Stimulated activated CD8-positive, alpha-beta memory T cell treated with anti-CD3 and anti-CD28 coated beads, Interleukin-4, amount 100 ng/mL, for 1 hour (primary cell): ENCODE measurements at places on chromosomes 13 and 19.

GRCh38 chr13:113975416-113975815 is 1.5 kb upstream of the C13orf46 start:
- DNase-seq, result no peak

DNA sequence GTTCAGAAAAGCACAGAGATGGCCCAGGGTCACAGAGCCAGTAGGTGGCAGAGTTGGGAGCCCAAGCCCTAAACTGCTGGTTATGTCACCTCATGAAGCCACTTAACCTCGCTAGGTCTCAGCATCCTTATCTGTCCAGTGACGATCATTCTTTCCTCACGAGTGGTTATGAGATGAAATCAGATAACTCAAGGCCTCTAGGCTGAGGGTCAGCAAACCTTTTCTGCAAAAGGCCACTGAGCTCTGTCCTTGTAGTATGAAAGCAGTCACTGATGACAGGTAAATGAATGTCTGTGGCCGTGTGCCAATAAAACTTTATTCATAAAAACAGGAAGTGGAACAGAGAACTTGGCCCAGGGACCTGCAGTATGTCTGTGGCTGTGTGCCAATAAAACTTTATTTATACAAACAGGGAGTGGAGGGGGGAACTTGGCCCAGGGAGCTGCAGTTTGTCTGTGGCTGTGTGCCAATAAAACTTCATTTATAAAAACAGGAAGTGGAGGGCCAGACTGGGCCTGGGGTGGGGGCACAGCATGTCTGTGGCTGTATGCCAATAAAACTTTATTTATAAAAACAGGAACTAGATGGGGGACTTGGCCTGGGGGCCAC is 71.2 kb downstream of the GNG7 start:
- no peak for DNase-seq

GRCh38 chr19:6588508-6589345 is 2.2 kb downstream of the CD70 start:
- DNase-seq, result no peak

DNA sequence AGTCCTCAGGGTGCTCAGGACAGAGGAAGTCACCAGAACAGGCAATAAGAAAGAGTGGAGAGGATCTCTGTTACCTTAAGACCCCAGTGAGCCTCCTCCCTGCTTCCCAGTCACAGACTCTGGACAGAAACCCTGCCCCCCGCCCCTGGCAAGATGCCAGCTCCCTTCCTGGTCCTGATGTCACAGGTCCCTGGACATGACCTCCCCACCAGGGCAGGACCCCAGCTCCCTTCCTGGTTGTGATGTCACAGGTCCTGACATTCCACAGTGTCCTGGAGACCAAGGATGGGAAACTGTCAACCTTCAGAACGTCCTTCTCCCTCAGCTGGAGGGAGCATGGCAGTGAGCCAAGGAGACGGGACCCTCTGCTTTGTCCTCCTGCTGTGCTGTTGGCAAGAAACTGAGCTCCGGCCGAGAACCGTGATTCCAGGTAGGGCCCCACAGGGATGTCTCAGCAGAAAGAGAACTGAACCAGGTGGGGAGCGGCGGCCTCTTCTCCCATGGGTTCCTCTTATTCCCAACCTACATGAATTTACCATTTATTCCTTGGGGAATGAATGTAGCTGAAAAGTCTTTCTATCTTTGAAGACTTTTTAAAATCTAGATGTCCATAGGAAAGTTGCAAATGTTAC is at the start of gene SPACA7:
Gene SPACA7, plus strand, starts transcription at position 306 of the 632 bp plus-strand sequence. Its CDS starts 31 bp downstream, at position 337.
- no peak for DNase-seq

GRCh38 chr19:51022526-51022925 is 3.0 kb upstream of the KLK10 start:
- no peak for DNase-seq

- DNase-seq, result no peak
Observed at GRCh38 chr13:108070925-108071324, 144.4 kb downstream of the LIG4 start.

GRCh38 chr13:37097076-37097475 is 8.4 kb downstream of the CSNK1A1L start:
- no peak for DNase-seq

GRCh38 chr13:25171517-25172302 is at the start of gene AMER2:
AMER2 (minus strand) TSS chr13:25172288; CDS start chr13:25171619, 669 bp downstream.
- DNase-seq, result no peak

GRCh38 chr13:29530901-29531300 is 64.6 kb downstream of the SLC7A1 start:
- DNase-seq, result no peak

DNA sequence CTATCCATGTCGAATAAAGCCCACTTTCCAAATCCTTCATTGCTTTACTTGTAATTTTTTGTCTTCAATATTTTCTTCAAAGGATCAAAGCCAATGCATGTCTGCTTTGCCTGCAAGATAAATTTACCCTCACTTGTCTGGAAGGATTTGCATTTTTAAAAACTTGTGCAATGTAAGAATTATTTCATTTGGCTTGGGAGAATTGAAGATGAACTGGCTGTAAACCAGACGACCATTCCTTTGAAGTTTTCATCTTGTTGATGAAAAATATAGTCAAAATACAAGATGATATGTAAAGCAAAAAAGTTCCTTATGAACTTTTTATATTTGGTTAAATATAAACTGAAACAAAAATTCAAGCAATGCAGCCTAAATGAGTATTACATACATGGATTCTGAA is 225.0 kb downstream of the SLITRK1 start:
- no peak for DNase-seq

DNA sequence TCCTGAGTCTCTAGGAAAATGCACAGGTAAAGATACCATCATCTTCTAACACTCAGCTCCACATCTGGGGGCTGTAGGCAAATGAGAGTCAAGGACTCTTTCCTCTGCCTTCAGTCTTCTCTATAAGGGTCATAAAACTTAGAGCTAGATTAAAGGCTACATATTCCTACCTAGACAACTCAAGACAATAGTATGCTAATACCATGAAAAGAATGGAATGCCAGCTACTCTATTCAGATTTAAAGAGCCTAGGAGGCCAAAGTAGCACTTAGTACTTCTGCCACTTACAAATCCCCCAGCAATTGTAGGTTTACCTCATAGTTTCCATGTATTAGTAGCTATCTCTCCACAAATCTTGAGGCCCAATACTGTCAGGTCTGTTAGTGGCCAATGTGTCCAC is 453.0 kb downstream of the SLITRK5 start:
- DNase-seq, result no peak

DNA sequence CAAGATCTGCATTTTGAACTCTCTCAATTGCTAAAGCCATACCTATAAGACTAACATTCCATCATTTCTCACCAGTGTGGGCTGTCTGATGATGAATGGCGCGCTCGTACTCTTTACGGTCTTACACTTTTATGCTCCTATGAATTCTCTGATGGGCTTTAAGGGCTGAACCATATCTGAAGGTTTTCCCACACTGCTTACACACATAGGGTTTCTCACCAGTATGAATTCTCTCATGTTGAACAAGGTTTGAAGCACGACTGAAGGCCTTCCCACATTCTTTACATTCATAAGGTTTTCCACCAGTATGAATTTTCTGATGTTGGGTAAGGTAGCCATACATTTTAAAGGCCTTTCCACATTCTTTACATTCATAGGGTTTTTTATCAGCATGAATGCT is 18.8 kb upstream of the ZNF607 start:
- DNase-seq, result no peak

GRCh38 chr13:45846681-45847080 is 4.9 kb downstream of the SIAH3 start:
- DNase-seq, result no peak

GRCh38 chr13:37058910-37059847 is at the start of gene SUPT20H:
SUPT20H (minus strand) TSS chr13:37059688; CDS start chr13:37051490, 8,198 bp downstream.
- peak; percentile 88 for DNase-seq

DNA sequence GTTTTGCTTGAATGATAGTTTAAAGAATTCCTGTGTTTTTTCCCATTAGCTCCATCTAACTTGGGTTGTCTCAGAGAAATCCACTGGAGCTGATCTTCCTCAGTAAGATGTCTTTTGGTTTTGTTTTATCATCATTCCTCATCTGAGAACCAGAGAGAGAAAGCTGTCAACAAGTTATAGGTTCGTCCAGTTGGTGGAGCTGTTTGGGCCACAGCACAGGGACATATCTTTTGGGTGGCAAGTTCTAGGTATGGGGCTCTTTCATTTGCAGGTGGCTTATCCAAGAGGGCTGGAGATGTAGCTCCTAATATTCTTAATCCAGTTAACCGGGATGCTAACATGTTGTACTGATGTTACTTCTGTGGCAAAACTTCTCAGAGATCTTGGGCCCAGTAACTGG is 174.2 kb downstream of the KCNRG start:
- DNase-seq, result no peak

DNA sequence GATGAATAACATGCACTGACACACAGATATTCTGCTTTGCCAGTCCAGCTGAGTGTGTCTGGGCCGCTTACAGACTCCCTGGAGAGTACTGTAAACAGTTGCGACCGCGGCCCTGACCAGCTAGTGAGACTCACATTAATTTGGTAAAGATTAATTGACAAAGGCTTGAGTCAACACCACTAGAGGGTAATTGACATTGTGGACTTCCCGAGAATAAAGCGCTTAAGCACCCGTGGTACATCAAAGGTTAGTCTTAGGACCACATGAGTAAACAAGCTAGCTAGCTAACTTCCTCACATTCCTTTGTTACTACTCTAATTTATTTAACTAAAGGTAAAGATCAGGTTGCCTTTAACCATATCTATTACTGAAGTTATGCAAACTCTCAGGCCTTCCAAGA is 624.4 kb upstream of the ARGLU1 start:
- DNase-seq, result no peak

- DNase-seq, result no peak
Observed at GRCh38 chr19:58361900-58362271, 665 bp downstream of the ZNF497 start.

DNA sequence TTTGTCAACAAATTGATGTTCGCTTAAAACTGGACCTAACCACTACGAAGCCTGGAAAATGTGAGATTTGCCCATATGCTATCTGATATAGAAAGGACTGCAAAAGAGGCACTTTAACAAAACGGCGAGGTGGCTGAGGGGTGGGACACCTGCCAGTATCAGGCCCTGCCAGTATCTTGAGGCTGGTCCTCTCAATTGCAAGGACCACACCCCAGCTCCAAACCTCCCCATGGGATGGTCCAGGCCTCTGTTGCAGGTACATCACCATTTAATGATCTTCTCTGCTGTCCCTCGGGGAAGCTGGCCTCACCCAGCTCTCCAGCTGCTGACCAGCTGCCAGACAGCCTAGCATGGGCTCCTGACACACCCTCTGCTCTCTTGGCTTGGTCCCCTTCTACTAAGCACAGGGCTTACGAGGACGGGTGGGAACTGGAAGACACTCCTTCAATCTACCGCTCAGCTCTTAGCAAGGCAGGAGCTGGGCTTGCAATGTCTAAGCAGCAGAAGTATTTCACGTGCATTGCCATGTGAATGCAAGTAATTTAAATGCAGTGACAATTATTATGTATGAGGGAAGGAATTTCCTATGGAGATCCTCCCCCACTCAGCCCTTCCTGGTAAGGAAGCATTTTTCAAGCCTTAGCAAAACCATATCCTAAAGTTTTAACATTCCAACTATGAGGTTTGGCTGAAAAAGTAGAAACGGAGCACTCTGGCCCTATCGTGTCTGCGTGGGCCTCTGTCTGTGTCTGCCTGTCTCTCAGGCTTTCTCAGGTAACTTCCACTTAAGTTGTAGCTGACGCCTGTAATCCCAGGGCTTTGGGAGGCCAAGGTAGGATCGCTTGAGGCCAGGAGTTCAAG is 63.9 kb downstream of the LATS2 start:
- DNase-seq, result no peak

DNA sequence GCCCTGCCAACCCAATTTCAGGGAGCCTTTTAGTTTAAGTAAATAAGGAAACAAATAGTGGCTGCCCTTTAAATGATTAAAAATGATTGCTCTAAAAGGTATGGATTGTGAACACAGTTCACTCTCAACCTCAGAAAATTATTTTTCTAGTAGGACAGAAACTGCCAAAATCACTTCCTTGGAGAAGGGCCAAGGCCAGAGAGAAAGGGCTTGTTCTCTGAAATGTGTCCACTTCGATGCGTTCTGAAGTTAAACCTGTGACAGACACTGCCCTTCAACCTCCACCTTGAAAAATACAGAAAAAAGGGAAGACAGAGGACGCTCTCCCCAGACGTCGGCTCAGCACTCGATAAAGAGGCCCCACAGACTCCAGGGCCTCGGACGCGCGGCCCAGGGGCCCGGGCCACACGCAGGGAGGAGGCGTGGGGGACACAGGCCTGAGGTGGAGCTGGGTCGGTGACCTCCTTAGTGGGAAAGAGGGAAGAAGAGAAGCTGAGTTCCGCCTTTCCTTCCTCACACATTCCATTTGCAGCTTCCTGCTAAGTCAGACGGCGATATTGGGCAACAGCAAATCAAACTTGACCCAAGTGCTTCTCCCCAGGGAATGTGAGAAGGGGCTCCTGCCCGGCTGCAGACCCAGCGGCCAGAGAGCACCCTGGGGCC is 63.6 kb downstream of the RASA3 start:
- DNase-seq, result no peak

DNA sequence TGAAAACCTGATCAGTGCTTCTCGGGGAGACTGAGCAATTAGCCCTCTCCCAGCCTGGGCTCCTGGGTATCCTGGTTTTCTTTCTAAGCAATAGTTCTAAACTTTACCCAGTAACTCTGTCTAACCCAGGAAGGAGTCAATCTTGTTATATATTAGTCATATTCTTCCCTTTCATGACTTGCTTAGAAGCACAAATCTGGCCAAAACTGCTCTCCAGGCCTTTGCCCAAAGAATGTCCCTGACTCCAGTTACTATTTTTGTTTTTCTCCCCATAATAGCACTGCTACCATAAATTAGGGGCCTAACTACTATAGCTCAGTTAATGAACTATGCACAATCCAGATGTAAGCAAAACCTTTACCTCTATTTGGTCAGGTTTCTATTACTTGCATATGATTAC is 355.8 kb upstream of the HTR2A start:
- DNase-seq, result no peak

GRCh38 chr13:73223372-73223781 is 164.6 kb downstream of the KLF5 start:
- no peak for DNase-seq

DNA sequence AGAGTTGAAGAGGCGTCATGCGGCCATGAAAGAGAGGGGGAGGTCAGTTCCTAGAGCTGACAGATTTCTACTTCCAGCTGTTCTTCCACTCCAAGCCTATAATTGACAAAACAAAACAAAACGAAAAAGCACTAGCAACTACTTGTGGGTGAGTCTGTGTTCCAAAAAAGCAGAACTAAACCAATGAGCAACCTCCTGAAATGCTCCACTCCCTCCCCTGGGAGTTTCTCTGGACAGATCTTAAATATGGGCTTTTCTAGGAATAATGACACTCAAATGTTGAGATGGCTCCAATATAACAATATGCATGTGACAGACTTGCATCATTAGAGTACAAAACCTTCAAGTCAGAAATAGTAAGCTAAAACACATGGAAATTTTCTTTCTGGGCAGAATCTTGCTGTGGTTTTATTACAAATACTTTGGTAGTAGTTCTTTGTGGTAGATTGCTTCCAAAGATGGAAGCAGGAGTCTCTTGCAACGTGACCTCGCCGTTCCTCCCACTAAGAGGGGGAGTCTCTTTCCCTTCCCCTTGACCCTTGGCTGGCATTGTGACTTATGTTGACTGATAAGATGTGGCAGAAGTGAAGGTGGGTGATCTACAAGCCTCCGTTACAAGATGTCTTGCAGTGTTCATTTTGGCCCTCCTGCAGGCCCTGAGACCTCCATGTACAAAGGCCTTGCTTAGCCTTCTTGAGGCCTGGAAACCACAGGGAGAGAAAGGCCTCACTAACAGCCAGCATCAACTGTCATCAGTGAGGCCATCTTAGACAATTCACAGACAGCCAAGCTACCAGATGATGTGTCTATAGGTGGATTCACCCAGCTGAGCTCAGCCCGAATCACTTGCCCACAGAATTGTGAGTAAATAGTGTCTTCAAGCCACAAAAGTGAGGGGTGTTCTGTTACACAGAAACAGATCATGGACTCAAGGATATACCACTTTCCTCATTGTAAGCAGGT is 173.1 kb upstream of the RFC3 start:
- DNase-seq, result no peak
